NCI-H2081 treated with DMSO at 0.1 percent for 48 hours (cell line): ENCODE measurements at places on chromosomes 7 and 10.

DNA sequence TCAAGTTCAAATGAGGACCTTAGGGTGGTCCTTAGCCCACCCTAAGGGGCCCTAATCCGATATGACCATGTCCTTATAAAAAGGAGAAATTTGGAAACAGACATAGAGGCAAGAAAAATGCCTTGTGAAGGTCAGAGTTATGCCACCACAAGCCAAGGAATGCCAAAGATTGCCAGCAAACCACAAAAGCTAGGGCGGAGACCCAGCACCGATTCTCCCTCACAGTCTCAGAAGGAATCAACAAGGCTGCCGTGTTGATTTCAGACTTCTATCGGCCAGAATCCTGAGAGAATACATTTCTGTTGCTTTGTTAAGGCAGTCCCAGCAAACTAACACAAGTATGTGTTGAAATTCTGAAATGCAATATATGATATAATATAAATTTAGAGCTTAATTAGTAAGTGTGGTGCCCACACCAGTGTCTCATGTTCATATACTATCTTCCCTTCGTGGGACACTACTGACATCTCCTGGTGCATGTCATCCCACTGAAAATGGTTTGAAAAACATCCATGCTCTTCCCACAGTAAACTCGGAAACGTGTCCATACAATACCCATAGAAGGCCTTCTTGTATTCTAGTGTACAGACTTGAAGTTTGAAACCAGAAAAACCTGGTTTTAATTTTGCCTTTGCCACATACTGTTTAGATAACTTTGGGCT, 349.0 kb downstream of the TNS3 start:
- no peak for DNase-seq

DNA sequence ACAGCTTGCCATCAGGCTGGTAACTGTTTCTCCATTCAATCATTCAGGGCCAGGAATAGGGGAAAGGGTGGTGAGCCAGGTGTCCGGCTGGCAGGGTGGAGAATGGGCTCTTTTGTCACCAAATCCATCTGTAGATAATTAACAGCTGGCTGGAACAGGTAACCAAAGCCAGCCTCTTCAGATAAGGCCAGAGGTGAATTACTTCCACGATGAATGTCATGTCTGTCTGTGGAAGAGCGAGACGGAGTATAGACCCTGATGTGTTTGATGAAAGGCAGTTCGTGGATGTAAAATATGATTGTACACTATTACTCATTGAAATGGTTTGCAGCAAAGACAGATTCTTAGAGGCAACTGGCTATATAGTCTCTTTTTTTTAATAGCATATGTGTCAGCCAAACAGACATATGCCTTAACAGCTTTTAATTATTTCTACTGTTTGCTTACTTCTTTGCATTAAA, 149.8 kb downstream of the KLF6 start:
- no peak for DNase-seq

DNA sequence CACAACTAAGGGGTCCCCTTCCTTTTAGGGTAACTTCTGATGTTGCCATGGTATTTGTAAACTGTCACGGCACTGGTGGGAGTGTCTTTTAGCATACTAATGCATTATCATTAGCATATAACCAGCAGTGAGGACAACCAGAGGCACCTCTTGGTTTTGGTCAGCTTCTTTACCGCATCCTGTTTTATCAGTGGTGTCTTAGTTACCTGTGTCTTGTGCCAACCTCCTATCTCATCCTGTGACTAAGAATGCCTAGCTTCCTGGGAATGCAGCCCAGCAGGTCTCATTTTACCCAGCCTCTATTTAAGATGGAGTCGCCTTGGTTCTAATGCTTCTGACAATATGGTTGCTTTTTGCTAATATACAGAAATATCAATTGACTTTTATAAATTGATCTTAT, 54.9 kb downstream of the AHCYL2 start:
- DNase-seq: no peak

- DNase-seq: no peak
Observed at GRCh38 chr10:56622335-56622973, 261.4 kb upstream of the ZWINT start.

DNA sequence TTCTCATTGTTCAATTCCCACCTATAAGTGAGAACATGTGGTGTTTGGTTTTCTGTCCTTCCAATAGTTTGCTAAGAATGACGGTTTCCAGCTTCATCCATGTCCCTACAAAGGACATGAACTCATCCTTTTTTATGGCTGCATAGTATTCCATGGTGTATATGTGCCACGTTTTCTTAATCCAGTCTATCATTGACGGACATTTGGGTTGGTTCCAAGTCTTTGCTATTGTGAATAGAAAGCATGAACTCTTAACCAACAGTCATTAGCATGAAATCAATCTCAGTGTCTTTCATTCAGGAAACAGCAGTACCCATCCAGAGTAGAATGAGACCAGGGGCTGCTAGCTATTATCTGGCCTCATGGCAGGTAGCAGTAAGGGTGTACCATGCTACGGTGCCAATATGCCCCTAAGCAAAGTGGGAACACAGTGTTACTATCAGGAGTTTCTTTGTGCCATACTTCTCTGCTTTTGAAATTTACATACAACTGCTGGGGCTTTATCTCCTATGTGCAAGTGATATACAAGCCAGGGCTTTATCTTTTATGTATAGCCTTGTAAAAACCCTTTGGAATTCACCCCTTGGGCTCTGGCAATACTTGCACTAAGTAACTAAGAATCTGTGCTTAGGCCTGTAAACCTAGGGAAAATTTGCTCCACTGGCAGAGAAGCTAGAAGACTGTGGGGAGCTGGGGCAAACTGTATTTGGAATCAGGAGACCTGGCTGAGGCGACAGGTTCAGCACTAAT, 5.4 kb downstream of the PON2 start:
- DNase-seq: no peak

DNA sequence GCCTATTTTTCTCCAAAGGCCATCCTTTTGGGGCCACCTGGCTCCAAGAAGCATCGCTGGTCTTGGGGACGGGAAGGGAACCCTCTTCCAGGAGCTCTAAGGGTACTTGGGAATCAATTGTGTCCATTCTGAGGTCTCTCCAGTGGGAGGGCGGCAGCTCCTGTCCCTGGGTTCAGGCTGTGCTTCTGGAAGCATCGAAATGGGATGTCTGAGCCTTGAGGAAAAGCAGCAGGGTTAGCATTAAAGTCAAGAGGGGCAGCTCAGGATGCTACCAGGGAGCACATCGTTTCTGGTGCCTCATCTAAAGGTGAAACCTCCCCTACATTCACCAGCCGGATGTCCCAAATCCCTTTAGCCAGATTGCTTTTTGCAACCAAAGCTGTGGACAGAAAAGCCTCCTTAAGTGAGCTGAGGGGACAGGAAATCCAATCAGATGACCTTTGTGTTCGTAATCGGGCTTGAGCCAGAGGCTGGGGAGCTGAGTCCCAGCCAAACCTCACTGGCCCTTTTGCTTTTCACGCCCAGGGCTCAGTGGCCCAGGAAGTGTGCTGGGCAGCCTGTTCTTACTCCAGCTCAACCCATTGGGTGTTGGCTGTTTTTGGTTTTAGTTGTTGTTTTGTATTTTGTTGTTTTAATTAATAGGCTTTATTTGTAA, 88.8 kb upstream of the ANLN start:
- DNase-seq: no peak

GRCh38 chr10:21402606-21403083, 122.8 kb downstream of the SKIDA1 start:
- no peak for DNase-seq

- no peak for DNase-seq
Observed at GRCh38 chr10:49609283-49610113, 612 bp upstream of the SLC18A3 start.

GRCh38 chr7:120996988-120997345, 8.5 kb downstream of the CPED1 start:
- no peak for DNase-seq
